ENCODE measurements at places on chromosomes 1 and 21.

- no peak for DNase-seq
These were observed 172.6 kb downstream of the PTPRC start for GRCh38 chr1:198811449-198811848.

DNA sequence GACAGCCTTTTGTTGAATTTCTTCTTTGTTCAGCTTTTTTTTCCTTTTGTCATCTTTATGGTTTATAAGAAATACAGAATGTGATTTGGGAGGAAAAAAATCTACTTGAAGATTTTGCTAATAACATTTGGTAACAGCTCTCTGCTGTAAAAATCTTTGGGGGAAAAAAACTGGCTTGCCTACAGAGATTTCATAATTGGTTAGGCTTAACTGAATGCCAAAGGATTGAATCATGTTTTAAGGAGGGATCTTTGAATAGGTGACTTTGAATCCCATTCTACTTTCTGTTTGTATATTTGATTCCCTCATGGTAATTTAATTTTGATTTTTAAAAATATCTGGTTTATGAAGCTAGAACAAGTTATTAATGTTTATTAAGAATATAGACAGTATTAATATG, 3.2 kb downstream of the BTF3L4 start:
- no peak for DNase-seq

DNA sequence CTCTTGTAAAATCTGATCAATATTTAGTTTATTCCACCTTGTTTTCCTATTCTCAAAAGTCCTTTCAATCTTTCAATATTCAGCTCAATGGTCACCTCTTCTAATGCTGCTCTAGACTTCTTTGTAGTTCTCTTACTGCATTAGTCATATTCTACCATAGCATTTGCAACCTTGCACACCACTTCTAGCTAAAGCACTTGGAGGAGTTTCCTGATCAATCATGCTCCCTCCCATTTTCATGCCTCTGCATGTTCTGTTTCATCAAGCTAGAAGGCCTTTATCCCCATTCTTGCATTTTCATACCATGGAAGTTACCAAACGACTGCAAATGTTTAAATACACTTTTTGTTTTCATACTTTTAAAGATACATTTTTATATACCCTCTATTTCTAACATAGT, 72.1 kb downstream of the SLC5A9 start:
- DNase-seq, result no peak

- no peak for DNase-seq
These were observed 55.7 kb upstream of the EFHD2 start for GRCh38 chr1:15353839-15354579.

GRCh38 chr1:191851799-191852595, 306.3 kb upstream of the RGS18 start:
- no peak for DNase-seq

- no peak for DNase-seq
These were observed 1383.7 kb downstream of the MRPL39 start for GRCh38 chr21:24223624-24224023.

GRCh38 chr1:173444757-173445156, 32.4 kb upstream of the PRDX6 start:
- DNase-seq, result no peak

DNA sequence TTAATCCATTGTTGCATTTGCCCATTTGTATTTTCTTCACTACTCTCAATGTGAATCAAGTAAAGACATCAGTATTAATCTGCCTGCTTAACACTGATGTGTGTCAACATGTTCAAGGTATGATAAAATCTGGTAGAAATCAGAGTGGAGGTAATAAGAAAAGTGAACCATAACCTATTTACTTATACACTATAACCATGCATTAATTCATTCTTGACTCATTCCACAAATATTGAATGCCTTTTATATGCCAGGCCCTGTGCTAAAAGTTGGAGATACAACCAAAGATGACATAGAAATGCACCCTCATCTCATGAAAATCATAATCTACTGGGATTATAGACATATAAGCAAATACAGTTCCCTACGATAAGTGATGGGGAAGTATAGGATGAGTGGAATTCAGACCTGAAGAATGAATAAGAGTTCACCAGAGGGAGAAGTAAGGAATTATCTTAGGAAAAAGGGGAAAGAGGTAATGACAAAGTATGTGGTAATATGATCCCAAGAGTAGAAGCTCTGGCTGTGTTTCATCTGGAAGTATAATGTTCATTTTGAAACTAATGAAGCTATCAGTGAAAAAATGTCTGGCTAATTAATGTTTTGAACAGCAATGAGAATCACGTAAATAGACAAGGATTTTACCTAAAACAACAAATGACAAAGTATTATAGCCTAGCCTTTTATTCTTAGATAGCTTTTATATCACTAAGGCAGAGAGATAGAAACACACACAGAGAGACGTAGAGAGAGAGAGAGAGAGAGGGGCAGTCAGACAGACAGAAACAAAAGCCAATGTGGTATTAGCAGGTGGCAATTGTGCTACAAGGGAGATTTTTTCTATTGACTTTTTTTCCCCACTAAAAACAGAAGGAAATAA, 7.0 kb upstream of the RWDD3 start:
- DNase-seq, result no peak

GRCh38 chr1:193192586-193192985, 6.2 kb upstream of the B3GALT2 start:
- DNase-seq, result no peak

DNA sequence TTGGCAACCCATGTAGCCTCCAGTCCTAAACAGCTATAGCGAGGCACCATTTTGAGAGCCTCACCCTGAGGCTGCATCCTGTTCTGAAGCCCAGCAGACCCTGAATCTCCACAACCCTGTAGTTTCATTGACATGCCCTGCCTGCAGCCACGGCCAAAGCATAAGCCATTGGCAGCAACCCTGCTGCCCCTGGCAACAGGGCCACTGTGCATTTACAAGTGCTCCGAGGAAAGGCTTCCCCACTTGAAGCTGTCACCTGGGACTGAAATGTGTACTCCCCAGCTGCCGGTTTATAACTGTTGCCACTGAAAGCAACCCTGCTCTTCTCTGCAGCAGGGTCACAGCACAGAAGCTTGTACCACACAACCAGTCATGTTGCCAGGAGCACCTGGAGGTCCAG, 124.2 kb upstream of the OLFM3 start:
- DNase-seq, result no peak

GRCh38 chr1:24410750-24411149, 2.8 kb downstream of the STPG1 start:
- no peak for DNase-seq

DNA sequence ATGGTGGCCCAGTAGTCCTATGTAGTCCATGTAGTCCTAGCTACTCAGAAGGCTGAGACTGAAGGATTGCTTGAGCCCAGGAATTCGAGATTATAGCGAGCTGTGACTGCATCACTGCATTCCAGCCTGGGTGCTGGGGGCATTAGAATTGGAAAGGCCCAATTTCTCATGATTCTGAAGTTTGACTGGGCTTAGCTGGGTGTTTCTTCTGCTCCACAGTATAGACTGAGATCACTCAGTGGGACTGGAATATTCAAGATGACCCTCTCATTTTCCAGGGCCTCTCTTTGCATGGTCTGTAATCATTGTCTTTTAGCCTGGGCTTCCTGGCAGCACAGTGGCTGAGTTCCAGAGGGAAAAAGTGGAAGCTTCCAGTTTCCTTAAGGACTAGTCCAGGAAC, 26.2 kb downstream of the MROH7 start:
- DNase-seq, result no peak

DNA sequence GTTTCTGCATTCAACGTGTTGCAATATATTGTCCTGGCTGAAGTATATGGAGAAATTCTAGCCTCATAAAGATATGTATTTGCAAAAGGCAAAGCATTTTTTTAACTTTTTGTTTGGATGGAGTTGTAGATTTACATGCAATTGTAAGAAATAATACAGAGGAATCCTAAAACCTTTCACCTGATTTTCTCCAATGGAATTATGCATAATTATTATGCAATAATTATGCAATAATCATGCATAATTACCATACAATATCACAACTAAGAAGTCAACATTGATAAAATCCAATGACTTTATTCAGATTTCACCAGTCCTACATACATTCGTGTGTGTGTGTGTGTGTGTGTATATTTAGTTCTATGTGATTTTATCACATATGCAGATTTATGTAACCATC, 7.5 kb upstream of the MAP3K21 start:
- no peak for DNase-seq

DNA sequence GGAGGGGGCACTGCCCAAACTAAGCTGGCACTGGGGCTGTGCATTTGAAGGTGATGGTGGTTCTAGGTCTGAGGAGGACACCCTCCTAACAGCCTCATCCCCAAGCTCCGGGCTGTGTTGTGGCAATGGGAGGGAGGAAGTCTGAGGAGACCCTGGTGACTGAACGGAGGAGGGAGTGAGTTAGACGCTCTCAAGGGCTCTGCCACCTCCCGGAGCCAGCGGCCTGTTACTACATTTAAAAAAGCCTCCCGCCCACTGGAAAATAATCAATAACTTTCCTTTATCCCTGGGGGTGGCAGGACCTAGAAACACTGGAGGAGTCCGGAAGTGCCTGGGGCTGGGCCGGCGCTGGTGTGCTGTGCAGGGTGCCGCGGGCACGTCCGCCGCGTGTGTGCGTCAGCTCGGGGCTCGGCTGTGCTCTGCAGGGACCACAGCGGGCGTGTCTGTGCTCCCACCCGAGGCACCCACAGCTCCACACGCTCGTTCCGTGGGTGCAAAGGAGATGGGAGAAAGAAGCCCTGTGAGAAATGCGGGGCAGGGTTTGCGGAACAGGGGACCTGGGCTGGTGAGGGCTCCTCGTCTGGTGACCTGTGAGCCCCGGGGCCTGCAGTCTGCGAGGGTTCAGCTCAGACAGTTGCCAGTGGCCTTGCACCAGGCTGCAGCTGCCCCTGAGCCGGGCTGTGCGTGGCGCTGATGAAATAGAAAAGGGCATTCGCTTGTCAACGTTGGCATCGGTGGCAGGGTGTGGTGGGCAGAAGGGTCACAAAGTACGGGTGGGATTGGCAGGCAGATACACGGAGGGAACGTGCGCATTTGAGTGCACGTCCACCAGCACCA, 5.3 kb downstream of the SAMD11 start:
- DNase-seq, result no peak

DNA sequence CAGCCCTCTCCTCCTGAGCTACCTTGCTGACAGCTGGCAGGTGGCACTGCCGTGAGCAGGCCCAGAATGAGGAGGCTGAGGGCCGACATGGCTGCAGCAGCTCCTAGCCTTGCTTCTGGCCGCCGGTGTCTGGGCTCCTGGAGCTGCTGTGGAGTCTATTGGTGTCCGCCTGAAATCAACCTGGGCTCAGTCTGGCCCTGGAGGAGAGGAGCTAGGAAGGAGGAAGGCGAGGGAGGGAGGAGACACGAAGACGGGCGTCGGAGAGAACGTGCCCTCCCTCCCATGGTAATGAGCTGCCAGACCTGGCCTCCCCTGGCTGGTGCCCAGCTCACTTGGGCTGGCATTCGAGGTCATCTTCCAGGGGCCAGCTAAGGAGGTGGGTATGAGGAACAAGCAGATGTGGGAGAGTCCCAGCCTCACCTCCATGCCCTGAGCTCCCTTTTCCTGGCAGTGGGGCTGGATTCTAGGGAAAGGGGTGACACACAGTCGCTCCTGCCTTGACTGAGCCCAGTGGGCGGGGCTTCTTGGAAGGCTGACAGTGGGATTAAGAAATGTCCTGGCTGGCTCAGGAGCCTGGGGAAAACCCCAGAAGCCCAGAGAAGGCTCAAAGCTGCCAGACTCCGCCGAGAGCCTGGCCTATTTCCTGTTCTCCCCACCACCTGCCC, at the start of gene PDZK1IP1:
Gene PDZK1IP1 (minus strand): TSS at position 193 of the 665 bp plus-strand sequence. CDS start 104 bp downstream, at position 89.
- peak; percentile 84 for DNase-seq

DNA sequence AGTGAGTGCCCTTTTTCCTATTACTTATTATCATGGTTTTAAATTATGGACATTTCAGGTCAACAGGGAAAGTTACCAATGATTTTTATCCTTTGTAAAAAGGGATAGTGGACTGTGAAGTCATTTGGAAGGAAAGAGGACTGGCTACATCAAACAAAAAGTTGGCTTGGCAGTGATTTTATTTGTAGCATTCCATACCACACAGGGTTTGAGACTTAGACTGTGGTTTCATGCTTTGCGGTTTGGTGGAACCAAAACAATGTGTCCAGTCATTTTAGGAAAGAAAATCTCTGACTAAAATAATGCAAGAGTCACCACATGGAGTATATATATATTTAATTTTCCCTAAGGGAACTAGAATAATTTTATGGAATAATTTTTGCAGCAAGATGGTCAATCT, 239.5 kb downstream of the HMCN1 start:
- no peak for DNase-seq

GRCh38 chr1:235820061-235820460, 46.6 kb downstream of the LYST start:
- DNase-seq, result no peak

DNA sequence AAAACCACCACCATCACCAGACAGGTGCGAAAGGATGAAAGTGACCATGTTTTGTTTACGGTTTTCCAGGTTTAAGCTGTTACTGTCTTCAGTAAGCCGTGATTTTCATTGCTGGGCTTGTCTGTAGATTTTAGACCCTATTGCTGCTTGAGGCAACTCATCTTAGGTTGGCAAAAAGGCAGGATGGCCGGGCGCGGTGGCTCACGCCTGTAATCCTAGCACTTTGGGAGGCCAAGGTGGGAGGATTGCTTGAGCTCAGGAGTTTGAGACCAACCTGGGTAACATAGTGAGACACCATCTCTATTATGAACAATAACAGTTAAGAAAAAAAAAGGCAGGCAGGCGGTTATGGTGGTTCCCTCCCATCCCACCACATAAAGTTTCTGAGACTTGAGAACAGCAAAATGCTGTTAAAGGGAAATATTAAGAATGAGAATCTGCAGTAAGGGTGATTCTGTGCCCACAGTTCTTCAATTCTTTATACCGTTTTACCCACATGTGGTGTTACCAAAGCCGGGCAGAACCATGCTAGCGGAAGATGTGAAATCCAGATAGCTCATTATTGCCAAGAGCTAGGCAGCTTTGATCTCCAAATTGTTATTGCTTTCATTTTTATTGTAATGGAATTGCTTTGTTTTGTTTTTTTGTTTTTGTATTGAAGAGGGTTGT, 34.5 kb upstream of the TDRD10 start:
- DNase-seq, result no peak

- no peak for DNase-seq
These were observed 35.3 kb downstream of the CLIC6 start for GRCh38 chr21:34704119-34704518.

GRCh38 chr21:17506951-17507350, 5.9 kb upstream of the CXADR start:
- no peak for DNase-seq

- DNase-seq, result no peak
These were observed 375.6 kb upstream of the PRMT6 start for GRCh38 chr1:106680776-106681344.

DNA sequence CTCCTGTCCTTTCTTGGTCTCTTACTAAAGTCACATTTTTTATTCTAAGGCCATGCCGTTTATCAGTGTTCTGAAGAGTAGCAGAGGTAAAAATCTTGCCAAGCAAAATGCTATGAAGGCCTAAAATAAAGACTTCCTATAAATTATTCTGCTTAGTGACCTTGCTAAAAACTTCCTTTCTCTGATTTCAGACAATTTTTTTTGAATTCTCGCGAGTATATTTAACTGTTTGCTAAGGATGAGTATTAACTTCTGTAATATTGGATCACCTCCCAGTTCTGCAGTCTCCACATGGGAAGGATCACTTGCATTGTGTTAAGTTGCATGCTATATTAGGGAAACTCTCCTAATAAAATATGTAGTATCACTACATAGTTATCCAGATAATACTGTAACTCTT, 123.4 kb upstream of the SNX7 start:
- no peak for DNase-seq

GRCh38 chr1:157304271-157304670, 166.1 kb upstream of the ETV3 start:
- DNase-seq, result no peak

- no peak for DNase-seq
These were observed 44.6 kb upstream of the DNASE2B start for GRCh38 chr1:84353695-84354094.

Data from tibial nerve (tissue), 4 donors.